ENCODE measurements at places on chromosomes 7 and 10.

DNA sequence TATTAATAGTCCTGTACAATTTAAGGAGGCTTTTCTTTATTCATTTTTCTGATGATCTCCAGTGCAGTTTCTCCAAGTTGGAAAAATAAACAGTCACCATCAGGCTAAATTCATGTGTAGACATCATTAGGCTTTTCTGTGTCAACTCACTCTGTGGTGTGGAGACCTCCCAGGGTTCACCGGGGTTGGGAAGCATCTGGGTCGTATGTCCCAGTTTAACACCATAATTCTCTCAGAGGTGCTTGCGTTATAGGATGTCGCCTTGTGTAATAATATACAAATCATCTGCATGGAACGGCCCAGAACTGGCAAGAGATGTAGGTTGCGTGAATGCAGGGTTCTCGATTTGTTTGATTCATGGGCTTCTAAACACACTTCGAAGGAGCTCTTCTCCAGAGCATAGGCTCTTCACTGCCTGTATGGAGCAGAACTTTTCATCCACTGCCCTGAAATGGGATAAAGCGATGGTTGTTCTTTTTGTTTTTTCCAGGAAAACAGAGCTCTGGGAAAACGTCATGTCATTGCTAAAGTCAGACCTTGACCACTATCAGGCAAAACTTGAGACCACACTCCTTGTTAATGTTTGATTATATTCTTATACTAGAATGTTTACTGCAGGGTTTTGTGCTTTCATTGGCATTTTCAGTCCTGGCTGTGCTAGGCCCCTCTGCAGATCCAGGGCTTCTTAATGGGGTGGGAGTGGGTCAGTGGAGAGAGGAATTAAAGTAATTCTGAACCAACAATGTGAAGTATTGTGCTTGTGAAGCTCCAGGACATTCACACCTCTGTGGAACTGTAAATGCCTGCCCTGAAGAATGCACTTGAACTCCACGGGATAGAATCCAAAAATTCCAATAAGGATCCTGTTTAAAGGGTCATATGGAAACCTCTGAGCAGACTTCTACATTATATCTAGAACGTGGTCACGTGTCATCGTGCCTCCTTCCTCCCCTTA lies 172.8 kb downstream of the TRIL start:
- DNase-seq: no peak

GRCh38 chr7:36777855-36778254 lies 53.6 kb upstream of the AOAH start:
- no peak for DNase-seq

DNA sequence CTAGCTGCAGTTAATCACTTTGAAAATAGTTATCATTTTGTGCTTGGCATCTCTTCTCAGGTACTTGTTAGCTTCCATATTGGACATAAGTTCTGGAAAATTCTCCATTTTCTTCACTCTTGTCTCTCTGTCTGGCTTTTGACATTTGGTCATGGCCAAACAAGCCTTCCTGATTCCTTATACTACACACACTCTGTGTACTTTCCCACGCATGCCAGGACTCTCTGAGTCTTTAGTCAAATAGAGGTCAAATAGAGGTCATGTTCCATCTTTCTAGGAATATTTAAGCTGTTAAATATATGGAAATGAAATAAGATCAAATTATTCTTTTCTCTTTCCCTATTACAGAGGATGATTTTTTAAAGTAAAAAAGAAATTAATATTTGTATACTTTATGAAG lies 235.5 kb upstream of the PLXDC2 start:
- no peak for DNase-seq

GRCh38 chr7:100804681-100805431 lies 22.5 kb downstream of the EPHB4 start:
- no peak for DNase-seq

DNA sequence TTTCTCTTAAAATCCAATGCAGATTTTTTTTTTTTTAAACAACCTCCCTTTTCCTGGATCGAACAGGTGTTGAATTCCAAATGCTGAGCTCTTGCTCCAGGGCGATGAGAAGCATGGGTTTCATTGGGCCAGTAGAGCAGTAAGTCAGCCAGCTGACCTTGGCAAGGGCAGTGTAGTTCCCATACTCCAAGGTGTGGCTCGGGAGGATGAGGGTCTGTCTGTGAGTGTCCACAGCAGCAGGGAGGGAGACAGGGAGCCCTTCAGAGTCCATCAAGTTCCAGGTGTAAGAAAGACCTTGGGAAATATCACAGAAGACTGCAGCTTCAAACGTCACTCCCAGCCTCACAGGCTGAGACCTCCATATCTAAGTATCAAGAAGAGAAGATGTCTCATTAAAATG lies 50.4 kb downstream of the PKD1L1 start:
- no peak for DNase-seq

GRCh38 chr10:29268011-29268410 lies 20.9 kb upstream of the LYZL1 start:
- no peak for DNase-seq

Data from AG04450 (cell line).